ENCODE measurements at places on chromosomes 5 and 9.
A peak's percentile ranks its signal among the peaks of the same experiment; 100 is the strongest.

GRCh38 chr5:111628901-111629300 is 116.6 kb upstream of the STARD4 start:
- DNase-seq, result no peak

DNA sequence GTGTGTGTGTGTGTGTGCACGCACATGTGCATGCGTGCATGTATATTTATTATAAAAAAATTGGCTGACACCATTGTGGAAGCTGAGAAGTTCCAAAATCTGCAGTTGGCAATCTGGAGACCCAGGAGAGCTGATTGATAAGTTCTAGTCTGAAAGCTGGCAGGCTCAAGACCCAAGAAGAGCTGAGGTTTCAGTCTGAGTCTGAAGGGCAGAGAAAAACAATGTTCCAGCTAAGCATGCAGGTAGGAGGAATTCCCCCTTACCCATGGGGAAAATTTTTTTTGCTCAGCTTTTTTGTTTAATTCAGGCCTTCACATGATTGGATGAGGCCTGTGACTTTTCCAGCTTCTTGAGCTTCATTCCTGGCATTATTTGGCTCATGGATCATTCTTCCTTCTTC is 31.2 kb upstream of the ACTBL2 start:
- DNase-seq, result no peak

DNA sequence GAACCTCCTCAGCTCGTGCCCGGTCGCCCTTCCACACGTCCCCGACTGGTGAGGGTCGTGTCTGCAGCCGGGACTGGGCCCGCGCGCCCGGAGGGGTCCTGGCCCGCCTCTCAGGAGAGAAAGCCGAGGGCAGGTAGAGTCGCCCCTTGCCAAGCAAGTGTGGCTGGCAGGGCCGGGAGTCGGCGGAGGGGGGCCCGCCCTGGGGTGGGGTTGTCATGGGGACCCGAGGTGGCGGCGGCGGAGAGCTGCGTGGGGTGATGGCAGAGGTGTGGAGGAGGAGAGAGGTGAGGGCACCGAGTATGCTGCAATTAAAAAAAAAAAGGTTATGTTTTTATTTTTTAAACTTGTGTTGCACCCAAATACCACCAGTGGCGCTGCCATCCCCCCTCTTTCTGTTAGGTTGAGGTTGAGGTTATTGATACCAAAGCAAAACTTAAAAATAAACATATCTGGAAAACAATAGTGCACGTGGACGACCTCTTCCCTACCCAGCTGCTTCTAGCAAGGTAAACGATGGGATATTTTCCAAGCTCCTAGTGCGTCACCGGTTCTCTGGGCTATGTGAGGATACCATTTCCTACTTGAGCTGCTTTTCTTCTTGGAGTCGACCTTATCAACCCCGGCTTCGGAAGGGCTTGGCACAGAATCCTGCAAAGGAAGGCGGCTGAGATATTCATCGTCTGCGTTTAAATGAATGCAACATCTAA is 660 bp downstream of the SCAMP1 start:
- DNase-seq, result peak; percentile 17

DNA sequence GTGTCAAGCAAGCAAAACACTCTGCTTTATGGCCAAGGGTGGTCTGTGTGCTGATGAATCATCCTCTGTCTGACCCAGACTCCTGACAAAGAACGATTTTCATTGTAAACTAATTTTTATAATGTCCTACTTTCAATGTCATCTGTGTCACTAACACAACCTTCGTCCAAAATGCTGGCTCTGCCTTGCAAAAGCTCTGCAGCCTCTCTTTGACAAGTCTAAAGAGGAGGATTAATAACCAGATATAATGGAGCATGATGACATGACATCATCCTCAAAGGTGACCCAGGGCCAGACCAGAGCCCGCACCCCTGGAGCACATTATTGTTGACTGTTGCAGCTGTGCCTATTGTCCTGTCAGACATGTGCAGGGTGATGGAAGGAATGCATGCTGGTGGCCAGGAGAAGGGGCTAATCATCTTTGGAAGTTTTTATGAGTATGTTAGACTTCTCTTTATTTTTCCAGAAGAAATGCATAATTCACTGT is 589.4 kb downstream of the NR2F1-AS1 start:
- DNase-seq, result no peak

DNA sequence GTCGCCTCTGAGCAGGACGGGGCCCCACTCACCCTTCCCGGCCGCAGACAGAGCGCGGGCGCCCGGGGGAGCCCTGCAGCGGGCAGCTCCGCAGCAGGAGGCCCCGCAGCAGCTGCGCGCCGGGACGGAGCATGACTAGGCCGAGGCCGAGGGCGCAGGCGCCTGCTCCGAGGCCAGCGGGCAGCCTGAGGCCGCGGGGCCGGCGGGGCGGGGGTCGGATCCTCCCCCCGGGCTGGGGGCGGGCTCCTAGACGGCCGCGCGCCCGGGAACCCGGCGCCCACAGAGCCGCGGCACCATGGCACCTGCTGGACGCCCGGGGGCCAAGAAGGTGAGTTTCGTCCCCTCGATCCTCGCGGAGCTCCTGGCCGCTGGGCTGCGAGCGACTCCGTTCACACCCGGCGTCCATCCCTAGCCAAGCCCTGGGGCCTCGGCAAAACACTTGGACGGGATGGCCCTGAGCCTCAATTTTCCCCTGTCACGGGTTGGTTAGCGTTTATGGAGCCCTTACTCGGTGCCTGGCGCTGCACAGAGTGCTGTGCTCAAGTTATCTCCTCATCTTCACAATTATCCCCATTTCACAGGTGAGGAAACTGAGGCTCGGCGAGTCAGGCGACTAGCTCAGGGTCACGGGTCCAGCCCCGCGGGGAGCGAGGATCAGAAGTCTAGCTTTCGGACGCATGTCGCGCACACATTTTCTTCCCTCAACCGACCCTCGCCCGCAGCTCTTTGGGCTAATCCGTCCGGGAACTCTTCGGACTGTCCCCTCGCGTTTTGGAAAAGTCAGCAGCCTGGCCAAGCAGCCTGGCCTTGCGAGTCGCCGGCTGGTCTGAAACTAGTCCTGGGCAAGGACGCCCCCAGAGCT is at the start of the genes BHMT2 and DMGDH:
BHMT2 (plus strand) TSS at position 280 of the 862 bp plus-strand sequence; CDS start at position 296, 16 bp downstream.
DMGDH (minus strand) TSS at position 187 of the 862 bp plus-strand sequence; CDS start at position 133, 54 bp downstream.
- DNase-seq, result no peak

DNA sequence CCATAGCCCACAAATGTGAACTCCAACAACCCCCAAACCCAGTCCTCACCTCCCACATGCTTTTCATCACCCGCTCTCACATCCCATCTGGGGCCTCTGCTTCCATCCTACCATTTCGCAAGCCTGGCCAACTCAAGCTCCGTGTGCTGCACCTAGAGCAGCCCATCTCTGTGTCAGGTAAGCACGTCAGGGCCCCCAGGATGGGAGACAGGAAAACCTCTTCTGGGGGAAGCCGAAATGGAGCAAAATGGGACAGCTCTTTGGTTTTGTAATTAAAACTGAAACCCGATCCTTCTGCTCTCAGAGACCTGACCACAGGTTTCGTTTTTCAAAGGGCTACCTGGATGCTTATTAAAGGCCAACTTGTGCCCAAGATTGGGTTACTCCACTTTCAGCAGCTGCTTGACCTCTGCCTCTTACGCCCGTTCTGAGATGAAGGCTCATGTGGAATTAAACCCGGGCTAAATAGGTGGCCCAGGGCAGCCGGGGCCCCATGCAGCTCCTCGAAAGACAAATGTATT is 287.7 kb downstream of the SLIT3 start:
- DNase-seq, result no peak

GRCh38 chr5:107058235-107058634 is 612.5 kb downstream of the EFNA5 start:
- no peak for DNase-seq

DNA sequence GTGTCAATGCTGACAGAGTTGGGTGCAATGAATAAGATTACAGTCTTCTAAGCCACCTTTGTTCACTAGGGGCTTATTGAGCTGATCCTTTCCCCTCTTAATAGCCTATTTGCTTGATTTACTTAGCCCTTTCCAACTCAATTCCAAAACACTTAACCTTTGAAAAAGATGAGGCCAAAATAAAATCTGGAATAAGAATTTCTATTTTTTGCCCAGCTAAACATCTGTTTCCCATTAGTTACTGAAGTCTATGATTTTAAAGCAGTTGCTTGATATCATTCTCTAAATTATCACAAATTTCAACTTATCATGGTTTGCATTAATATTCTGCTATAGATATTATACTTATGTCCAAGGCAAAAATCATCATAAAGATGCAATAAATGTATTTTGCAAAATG is 1272.0 kb upstream of the ACO1 start:
- no peak for DNase-seq

DNA sequence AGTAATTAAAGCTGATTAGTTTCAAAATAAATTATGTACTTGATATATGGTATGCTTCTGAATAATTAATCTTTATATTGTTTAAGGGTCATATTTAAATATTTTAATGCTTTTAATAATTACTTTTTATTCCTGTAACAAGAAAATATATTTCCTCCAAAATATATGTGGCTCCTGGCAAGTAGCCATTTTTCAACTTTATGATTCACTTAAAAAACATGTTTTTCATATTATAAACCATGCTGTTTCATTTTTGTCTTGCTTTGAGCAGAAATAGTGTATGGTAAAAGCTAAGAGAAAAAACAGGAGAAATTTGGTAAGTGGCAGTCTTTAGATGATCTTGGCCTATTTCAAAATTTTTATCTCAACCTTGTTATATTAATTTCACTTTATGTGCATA is 14.6 kb downstream of the SPATA9 start:
- no peak for DNase-seq

- no peak for DNase-seq
Measured at GRCh38 chr9:129549684-129550083, 71.2 kb downstream of the C9orf50 start.

GRCh38 chr9:116791326-116791725 is 104.2 kb downstream of the TRIM32 start:
- no peak for DNase-seq

DNA sequence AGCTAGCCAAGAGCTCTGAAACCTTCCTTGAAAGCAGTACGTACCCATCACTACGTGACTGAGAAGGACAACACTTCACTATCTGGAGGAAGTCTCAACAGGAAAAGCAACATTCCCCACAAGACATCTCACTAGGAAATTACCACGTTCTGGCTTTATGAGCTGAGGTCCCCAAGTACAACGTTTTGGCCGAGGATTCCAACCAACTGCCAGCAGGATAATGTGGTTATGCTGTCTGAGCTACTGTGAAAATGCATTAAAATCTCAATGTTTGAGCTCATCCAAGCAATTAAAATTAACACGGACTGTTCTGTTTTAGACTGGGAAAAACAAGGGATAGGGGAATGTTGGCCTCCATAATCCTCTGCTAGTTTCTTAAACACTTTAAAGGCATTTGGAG is 16.4 kb downstream of the MED27 start:
- DNase-seq, result no peak

DNA sequence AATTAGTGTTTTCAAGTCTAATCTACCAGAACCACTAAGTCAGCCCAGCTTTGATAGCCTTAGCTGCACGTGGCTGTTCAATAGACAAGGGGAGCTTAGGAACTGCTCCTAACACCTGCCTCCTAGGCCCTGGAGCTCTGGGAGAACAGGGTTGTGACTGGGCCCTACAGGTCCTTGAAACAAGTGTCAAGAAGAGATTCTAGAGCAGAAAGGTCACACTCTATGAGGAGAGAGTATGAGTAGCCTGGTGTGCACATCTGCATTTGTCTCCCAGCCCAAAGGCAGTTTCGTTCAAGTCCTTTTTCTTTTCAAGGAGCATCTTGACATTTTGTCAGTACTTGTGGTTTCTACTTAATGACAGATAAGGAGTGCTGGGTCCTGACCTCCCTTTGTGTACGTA is 206.1 kb downstream of the PRELID2 start:
- no peak for DNase-seq

DNA sequence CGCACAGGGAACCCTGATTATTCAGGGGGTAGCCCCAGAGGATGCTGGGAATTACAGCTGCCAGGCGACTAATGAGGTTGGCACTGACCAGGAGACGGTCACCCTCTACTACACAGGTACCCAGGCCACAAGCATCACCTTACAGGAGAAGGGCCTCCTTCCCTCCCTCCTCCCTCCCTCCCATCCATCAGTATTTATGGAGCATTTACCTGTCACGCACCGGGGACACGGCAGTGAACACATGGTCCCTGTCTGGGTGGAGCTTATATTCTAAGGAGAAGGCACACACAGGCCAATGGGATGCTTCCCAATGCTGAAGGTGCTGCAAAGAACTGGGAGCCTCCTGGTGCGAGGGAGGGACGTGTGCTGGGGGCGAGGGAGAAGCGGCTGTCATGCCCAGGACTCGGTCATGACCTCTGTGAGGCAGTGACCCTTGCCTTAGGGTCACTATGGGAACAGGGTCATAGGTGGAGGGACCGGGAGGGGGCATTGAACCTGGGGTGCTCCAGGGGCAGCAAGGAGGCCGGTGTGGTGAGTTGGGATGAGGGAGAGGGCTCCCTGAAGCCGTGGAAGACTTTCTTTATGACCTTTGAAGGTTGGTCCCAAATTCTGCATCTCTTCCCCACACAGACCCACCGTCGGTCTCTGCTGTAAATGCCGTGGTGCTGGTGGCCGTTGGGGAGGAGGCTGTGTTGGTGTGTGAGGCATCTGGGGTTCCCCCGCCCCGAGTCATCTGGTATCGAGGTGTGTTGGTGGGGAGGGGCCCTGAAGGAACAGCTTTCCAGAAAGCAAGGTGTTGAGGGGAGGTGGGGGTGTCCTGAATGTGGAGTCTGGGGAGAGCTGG is 41.5 kb downstream of the HMCN2 start:
- no peak for DNase-seq

GRCh38 chr5:53392073-53392472 is 88.4 kb upstream of the FST start:
- no peak for DNase-seq

DNA sequence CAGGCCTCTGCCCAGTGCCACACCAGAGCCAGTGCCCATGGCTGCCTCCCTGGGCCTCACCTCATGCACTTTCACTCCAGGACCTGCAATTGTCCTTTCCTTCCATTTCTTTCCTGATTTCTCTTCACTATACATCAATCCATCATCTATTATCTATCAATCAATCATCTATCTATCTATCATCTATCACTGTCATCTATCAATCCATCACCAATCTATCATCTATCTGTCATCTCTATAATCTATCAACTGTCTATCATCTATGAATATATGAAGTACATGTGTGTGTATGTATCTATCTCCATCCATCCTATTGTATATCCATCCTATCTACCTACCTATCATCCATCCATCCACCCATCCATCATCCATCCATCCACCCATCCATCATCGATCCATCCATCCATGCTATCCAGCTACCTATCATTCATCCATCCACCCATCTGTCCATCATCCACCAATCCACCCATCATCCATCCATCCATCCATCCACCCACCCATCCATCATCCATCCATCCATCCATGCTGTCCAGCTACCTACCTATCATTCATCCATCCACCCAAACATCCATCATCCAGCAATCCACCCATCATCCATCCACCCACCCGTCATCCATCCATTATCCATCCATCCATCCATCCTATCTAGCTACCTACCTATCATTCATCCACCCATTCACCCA is 26.9 kb downstream of the SLC6A3 start:
- DNase-seq, result no peak

Measured in NCI-H524 (cell line).